ENCODE measurements at places on chromosomes 7 and 10.

- DNase-seq, result no peak
These were observed 568.0 kb downstream of the ZWINT start for GRCh38 chr10:55793024-55793423.

GRCh38 chr10:94214481-94214893 lies 148.3 kb downstream of the NOC3L start:
- DNase-seq, result no peak

DNA sequence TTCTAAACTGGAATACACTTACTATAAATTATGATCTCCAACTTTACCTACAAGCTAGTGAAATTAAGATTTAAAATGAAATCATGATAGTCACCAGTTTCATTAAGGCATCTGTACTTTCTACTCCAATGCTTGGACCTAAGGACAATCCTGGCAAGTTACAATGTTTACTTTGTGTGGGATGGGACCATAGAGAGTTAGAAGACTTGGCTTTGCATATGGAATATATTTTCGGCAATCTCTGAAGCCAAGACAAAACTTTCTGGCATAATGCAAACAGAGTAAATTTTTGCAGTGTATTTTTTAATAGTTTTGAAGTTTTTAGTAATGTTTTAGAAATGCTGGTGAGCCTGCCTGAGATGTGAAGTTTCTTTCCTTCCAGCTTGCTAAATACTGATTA lies 248.9 kb downstream of the ABCA13 start:
- no peak for DNase-seq

DNA sequence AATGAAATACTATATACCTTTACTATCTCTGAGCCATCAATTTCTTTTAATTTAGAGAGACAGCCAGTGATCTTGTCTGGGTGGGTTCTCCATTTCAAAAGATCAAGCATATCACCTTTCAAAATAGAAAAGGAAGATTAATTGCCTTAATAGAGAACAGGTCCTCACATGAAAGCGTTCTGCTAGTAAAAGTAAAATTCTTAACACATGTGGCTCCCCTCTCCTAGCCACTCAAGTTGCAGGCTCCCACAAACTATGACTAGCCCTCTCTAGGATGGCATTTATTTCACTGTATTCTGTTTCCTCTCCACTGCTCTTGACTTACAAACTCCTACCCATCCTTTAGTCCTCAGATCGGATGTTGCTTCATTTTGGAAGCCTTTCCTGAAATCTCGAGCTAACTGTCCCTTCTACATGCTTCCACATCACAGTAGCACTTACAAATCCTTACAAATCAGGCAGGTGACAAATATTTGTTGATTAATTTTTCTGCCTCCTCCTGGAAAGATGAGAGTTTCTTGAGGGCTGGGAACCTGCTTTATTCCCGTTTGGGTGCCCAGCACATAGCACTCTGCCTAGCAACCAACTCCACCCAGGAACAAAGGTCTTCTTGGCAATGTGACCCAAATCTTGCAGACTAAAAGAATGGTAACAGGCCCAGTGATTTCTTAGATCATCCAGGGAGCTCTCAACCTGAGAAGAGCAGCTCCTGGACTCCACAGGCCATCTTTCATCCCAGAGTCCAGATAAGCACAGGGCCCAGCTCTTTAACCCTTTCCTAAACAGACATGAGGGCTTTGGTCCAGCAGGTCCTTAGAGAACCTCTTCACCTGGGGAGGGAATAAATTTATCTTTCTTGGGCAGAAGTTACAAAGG lies 310.4 kb upstream of the IMMP2L start:
- DNase-seq, result no peak

DNA sequence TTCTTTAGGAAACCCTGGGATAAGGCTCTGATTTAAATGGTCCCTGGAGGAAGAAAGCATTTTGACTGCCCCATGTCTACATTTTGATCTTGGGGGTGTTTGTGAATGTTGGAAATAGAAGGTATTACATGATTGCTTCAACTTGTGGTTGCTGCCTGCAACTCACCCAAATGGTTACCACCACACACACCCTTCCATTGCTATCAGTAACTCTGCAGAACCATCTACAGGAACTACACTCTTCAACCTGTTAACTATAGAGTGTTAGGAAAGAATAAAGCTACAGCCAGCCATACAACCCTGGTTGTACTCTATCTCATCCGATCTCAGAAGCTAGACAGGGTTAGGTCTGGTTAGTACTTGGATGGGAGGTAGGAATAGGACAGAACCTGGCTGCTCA lies 71.2 kb downstream of the APBB1IP start:
- DNase-seq, result no peak

- DNase-seq, result no peak
These were observed 84.8 kb upstream of the NRP1 start for GRCh38 chr10:33419311-33419710.

DNA sequence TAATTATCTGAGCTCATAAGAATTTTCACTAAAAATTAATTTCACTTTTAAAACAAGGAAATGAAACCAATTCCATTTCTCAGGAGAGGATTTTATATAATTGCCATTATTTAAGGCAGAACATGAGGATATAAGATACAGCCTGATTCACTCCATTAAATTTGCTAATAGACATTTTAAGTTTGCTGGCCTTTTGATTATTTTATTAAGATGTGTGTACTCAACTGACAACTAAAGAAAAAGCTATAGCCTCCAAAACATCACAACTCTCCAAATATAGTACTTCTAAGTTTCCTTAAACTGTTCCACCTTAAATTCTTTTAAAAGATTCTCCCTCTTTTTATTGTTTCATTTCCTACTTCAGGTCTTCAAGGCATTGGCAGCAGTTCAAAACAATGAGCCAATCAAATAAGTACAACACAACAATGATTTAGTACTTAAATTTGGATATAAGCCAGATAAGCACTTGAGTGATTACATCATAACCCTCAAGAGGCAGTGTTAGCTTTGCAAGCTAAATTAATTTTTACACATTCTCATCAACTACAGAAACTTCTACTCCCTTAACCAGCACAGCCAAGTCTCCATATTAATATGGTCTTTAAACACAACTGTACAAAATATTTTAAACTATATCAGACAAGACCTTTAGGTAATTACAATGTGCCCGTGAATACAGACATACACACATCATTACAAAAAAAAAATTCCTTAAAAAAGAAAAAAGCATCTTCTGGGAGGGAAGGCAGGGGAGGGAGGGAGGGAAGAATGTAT lies 121.8 kb downstream of the KMT2C start:
- DNase-seq, result peak; percentile 72

DNA sequence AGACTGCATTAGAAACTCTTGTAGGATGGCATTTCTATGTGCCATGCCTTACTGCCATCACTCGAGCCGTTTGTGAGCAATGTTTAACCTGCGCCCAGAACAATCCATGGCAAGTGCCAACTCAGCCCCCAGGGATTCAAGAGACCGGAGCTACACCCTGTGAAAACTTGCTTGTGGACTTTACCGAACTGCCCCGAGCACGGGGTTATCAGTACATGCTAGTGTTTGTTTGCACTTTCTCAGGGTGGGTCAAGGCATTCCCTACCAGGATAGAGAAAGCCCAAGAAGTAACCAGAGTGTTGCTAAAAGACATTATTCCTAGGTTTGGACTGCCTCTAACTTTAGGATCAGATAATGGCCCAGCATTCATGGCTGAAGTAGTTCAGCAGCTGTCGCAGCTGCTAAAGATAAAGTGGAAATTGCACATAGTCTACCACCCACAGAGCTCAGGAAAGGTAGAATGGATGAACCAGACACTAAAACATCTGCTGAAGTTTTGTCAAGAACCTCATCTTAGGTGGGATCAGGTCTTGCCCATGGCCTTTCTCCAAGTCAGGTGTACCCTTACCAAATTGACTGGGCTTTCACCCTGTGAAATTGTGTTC lies 8.9 kb upstream of the CYREN start:
- DNase-seq, result no peak

DNA sequence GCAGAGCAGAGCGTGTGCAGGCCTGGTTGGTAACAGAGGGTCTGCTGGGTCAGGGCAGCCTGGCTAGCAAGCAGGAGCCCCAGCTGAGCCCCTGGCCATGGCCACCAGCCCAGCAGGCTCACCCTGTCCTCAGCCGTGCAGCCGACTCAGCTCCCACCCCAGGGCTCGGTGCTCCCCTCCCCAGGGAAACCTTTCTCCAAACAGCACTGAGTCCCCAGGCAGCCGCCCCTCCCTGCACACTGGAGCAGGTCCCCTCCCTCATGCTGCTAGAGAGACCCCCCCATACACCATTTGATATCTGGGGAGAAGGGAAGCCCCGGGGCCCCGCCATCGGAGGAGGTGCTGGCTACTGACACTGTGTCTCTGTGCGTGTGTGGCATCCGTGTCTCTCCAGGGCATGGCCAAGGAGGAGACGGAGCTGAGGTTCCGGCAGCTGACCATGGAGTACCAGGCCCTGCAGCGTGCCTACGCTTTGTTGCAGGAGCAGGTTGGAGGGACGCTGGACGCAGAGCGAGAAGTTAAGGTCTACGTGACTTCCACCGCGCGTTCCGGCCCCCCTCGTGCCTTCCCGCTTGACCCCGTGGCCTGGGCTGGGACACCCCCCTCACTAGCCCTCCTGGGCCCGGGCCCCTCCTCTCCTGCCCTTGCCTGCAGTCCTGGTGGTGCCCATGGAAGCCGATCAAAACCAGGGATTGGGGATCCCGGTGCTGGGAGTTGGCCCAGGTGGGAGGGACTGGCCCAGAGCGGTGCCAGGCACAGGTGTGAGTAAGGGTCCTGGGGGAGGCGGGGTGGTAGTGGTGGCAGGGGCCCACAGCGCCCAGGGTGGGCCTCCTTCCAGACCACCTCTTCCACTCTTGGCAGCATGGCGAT lies 45.0 kb upstream of the DPYSL4 start:
- DNase-seq, result no peak

DNA sequence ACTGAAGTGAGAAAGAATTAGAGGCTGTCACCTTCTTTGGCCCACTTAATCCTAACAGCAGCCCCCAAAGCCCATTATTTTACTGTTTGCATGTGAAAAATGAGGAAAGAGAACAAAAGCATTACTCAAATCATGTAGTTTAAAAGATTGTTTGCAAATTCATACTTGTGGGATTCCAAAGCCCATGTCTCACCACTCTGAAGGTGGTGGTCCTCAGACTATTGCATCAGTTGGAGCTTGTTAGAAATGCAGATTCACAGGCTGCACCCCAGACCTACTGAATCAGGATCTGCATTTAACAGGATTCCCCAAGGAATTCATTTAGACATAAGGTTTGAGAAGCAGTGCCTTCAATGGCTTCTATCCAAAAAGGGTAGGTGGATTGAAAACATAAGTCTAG lies 93.7 kb upstream of the PDE1C start:
- DNase-seq, result no peak

- no peak for DNase-seq
These were observed 127.2 kb downstream of the LRRC4 start for GRCh38 chr7:127903892-127904669.

GRCh38 chr7:51731075-51731474 lies 414.5 kb upstream of the COBL start:
- DNase-seq, result no peak

DNA sequence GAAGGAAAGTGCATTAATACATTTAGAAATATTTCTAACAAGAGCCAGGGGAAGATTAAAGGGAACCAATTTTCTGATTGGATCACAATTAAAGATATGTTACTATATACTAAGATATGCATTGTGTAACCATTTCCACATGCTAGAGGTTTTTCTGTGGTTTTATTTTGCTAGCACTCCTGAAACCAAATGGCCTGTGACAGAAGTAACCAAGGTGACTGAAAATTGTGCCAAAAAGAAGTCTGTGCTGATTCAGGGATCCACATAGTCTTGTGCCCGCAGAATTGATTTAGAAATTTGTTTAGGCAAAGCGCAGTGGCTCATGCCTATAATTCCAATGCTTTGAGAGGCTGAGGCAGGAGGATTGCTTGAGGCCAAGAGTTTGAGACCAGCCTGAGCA lies 1.8 kb downstream of the CC2D2B start:
- DNase-seq, result no peak

GRCh38 chr7:159147246-159147645 lies 2.6 kb upstream of the VIPR2 start:
- no peak for DNase-seq

DNA sequence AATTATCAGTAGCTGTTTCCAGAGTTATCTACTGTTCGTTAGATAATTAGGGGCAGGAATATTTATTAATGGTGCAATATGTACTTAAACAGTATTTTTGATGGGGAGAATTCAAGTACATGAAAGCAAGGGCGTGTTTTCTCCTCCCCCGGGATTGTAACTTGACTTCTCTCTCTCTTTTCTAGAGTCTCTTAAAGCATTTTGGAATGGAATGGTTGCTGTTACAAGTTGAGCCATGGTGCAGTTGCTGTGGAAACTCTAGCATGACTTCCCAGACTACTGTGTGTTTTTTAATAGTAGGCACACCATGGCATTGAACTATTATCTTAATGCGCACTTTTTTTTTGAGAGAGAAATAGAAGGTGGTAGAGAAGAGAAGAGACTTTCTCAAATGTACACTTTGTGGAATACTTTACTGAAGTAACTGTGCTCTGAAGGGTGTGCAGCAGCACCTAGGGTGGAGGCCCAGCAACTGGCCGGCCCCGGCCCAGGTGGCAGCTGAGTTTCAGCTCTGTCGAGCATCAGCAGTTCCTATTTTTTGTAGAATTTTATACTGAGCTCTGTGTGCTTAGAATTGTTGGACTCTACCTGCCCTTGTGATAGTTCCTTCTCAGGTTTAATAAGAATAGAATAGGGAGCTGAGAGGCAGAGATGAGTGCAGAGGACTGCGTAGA lies 64.4 kb downstream of the CCNY start:
- DNase-seq, result no peak

DNA sequence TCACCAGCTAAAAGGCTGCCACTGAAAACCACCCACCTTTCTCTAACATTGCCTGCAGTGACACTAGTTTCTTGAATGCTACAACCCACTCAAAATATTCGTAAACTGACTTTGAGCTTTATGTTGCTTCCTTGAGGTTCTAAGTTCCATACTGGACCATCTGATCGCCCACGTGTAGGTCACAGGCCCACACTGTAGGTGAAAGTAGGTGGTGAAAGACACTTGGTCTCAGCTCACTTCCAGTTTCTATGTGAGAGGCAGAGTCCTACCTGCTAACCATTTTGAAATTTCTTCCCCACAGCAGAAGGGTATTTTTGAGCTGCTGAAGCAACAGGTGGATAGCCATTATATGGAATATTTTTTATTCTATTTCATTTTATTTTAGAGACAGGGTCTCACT lies 97.3 kb downstream of the MYO3A start:
- no peak for DNase-seq

DNA sequence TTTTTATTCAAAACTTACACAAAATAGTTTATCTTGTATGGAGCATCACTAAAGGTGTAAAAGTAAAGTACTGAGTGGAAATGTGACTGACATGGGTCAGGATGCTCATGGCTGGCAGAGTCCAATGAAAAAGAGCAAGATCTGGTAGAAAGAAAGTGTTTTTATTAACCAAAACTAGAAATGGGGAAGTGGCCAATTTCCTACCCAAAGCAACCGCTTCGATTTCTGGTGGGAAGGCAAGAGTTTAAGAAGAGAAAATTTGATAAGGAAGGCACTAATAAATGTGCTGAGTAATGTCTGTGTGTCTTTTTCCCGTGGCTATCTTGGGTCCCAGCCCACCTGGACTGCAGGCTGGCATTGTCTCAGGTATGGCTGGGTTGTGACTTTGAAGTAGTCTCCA lies 277.7 kb downstream of the ANKRD7 start:
- no peak for DNase-seq
